NCI-H146 (cell line): ENCODE measurements at places on chromosomes 2 and 18.

GRCh38 chr2:19312949-19313348 is 45.5 kb downstream of the OSR1 start:
- no peak for DNase-seq

DNA sequence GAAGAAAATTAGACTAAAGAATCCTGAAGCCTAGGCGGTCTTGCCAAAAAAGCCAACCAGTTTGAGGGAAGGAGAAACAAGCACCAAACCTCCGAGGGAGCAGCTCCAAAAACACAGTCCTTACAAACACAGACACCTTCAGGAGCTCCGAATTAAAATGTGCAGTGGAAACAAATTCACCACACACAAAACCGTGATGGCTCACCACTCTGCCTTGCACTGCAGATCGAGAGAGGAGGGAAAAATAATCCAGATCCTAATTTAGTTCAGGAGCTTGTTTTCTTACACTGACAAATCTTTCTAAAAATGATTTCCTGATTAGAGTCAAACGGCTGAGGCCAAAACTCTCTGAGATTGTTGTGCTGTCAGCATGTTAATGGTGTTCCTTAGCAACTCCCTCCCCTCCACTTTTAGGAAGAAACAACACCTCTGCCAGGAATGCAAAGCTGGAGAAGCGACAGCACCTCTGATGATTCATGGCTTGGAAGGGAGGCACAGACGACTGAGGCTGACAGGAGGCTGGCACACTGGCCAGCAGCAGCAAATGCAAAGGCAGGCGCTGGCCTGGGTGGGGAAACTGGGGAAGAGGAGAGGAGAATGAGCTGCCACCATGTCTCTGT is 249.4 kb upstream of the KLHL29 start:
- DNase-seq, result no peak

GRCh38 chr2:36824273-36824672 is 127.8 kb downstream of the VIT start:
- no peak for DNase-seq

DNA sequence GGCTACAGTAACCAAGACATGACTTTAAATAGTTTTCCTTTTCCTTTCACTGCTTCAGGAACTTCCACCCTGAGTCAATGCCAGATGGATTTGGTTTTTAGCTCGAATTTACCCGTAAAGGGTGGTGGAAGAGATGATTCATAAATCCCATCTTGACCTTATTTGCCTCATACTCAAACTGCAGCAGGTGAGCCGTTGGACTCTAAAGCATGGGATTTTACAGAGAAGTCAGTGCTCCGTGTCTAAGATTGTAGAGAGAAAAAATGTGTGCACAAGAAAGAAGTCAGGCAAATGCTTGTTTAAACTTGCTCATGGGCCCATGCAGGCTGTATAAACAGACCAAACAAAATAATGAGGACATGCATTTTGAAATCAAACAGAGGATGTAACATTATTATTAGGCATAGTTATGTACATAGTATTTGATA is 369.7 kb upstream of the TRIB2 start:
- no peak for DNase-seq

- no peak for DNase-seq
Observed at GRCh38 chr2:1964659-1965058, 220.3 kb upstream of the PXDN start.

DNA sequence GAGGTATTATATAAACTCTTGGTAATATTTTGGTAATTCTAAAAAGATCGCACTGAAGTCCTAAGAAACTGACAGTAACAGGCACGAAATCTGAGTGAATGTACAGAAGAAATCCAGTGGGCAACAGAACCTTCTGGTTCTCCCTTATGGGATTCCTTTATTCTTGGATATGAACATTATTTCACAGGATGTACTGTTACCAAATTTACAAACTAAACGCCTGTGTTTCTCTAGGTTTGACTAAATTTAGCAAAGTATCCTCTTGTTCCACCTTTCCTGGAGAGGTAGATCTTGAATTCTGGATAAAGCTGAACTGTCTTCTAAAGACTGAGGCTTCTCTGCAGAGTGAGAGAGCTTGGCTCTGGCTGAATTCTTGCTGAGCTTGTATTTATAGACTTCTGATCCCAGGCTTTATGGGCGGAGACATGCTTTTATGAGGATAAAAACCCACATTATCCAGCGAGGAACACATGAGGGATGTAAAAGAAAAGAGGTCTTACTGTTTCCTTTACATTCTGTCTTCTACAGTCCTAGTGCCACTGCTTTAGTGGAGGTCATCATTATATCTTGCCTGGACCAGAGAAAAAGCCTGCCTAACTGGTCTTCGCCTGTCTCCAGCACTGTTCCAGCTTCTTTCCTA is 220.8 kb downstream of the CDH2 start:
- no peak for DNase-seq

- no peak for DNase-seq
Observed at GRCh38 chr2:75539955-75540716, 20.6 kb downstream of the EVA1A start.

- peak; percentile 78 for DNase-seq
Observed at GRCh38 chr18:54127759-54128378, 96.6 kb downstream of the MBD2 start.

GRCh38 chr2:177535958-177536504 is 143.5 kb downstream of the AGPS start:
- peak; percentile 91 for DNase-seq

DNA sequence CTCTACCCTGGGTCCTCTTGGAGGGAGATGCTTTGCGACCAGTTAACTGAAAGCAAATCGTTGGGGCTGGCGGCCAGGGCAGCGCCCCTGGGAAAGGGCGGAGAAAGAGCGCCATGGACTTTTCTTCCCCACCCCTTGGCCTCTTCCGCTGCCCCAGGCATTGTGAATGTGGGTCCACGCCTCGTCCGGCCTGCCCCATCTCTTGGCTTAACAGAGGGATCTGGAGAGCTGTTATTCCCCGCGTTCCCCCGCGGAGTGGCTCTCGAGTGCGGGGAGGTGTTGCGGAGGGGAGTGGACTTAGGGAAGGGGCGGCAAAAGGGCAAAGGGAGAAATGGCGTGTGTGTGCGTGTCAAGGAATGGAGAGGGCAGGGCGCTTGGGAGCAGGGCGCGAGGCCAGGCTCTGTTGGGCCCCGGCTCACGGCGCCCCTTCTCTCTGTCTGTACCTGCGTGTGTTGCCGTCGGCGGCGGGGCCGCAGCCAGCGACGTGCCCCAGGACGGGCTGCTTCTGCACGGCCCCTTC is 6.6 kb downstream of the EMX1 start:
- DNase-seq, result no peak
